Activated T-cell treated with anti-CD3 and anti-CD28 coated beads, Interleukin-2, amount 50 U/mL, for 4 hours (primary cell): ENCODE measurements at places on chromosomes 7 and 10. TPM values are rescaled to one million over a fixed set of nuclear protein-coding genes. Genes with fewer than 3 reads are reported as not detected.

DNA sequence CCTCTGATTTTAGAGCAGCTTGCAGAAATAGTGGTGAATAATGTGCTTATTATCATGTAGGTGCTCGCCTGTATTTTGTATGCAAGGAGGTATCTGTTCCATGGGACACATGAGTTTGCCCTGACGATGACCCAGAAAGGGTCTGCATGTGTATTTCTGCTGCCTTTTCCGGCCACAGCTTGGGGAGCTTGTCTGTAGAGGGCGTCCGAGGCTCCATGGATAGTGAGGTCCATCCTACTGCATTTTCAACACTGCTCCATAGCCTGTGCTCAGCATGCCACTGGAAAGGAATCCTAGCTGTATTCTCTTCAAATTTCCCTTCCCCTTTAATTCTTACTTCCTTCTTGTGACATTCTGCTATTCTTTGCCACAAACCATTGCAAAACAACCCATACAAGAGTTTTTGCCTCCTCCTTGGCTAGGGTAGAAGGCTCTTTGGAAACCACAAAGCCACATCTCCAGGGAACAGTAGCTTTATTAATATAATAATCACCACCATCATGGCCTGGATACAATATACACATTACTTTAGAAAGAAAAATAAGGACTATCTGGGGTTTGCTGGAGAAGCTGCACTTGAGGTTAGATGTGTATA is 127.7 kb downstream of the DYNC1I1 start:
- no peak for DNase-seq

DNA sequence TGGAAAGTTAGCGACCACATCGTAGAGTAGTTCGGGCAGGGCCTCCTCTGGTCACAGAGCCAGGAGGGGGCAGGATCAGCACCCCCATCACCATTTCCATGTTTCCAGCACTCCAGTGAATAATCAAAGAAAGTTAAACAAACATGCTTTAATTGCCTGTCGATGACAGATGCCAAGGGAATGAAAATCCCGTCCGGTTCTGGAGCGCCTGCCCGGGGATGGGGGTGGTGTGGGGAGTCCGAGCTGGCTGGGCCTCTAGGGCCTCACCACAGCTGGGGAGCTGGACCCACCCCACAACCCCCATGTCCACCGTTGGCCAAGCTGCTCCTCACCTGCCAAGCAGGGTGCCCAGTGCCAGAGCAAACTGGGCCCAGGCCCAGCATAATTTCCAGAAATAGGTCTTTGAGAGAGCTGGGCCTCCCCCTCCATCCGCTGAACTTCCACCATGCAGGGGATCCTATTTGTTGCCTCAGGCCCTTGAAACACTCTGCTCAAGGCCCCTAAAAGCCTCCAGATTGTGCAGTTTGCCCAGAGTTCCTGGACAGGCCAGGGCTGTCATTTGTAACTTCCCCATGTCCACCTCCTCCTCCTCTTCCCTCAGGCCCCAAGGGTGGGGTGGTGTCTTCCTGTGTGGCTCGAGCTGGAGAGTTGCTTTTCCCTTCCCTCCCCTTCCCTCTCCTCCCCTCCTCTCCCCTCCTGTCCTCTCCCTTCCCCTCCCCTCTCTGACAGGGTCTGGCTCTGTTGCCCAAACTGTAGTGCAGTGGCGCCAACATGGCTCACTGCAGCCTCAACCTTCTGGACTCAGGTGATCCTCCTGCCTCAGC is 101.0 kb downstream of the MYL10 start:
- no peak for DNase-seq

- no peak for DNase-seq
Observed at GRCh38 chr10:77448226-77448625, 189.4 kb downstream of the KCNMA1 start.

GRCh38 chr7:73446682-73447081 is 13.1 kb downstream of the FZD9 start:
- no peak for DNase-seq

DNA sequence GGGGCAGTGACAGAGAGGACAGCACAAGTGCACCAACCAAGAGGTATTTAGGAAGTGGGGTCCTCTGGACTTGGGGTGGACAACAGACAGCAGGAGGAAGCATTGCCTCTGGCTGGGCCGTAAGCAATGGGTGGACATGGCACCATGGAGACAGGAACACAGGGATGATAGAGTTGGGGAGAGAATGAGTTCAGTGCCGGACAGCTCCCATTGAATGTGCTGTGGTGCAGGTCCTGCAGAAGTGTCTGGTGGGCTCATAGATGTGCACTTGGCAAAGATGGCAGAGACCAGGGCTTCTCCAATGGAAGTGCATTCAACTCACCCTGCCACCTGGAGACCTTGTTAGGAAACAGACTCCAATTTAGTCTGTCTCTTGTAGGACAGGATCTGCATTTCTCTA is 341.5 kb upstream of the ZMIZ1 start:
- no peak for DNase-seq

DNA sequence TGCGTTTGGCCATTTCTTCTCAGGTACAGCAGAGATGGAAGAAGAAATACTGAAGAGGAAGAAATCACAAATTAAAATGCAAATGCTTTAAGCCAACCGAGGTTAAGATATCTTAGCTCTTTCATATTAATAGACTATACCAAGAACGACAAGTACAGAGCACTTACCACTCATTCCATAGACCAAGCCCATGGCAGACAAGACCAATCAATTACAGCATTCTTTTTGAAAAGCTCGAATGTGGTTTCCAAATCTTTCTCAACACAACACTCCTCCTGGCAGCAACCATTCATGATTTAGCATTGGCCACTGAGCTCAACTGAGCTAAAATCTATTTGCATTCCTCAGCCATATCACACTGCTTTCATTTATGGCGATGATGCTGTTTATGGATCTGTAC is 2.7 kb downstream of the ASAH2 start:
- DNase-seq: no peak

DNA sequence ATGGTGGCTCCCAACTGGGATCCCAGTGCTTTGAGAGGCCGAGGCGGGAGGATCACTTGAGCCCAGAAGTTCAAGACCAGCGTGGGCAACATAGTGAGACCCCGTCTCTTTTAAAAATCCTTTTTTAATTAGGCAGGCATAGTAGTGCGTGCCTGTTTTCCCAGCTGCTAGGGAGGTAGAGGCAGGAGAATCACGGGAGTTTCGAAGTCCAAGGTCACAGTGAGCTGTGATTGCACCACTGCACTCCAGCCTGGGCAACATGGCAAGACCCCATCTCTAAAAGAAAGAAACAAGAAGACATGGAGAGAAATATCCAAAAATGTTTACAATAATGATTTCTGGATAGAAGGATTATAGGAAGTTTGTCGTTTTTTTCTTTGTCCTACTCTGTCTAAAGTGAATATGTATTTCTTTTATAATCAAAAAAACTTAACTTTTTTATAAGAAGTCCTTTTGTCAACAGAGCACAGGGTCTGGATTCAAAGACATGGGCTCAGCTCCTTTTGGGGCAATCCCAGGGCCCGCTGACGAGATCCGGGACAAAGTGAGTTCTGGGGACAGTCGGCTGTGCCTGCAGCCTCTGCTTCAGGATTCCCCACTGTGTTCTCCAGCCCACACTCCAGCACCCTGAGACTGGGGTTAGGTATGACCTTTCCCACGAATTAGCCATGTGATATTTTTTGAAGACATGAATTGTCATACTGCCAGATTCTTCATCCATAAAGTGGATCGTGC is 45.6 kb downstream of the PDGFA start:
- no peak for DNase-seq

GRCh38 chr7:32072397-32072796 is 2.2 kb upstream of the PDE1C start:
- DNase-seq: no peak

- DNase-seq: no peak
Observed at GRCh38 chr10:75049316-75050148, 61.9 kb upstream of the SAMD8 start.

- DNase-seq: no peak
Observed at GRCh38 chr10:31362023-31362641, 43.1 kb downstream of the ZEB1 start.

DNA sequence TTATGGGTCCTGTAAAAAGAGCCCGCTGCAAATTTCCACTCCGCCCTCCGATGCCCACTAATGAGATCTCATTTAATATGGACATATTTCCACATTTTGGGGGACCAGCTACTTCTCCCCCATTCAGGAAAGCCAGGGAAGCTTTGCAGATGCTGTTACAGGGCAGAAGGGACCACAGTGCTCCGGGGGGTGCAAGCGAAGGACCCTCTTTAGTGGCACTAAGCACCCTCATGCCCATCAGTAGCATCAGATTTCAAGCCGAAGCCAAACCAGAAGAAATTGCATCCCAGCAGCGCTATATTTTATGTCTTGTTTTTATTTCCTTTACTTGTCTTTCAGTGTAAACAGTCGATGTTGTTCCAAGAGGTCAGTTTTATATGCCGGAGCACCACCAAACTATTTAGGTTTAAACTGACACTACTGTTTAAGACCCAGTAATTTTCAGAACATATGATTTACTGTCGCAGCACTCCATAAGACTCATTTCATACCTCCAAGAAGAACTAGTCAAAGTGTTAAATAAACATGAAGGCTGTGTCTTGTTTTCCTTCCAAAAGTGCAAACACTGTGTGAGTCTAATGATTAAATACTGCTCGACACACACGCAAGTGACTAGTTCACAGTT is 122.2 kb upstream of the MGMT start:
- DNase-seq: no peak

GRCh38 chr7:47218378-47219176 is 363.3 kb downstream of the TNS3 start:
- DNase-seq: no peak

- peak; percentile 15 for DNase-seq
Observed at GRCh38 chr10:122142641-122143237, 128.4 kb upstream of the BTBD16 start.

DNA sequence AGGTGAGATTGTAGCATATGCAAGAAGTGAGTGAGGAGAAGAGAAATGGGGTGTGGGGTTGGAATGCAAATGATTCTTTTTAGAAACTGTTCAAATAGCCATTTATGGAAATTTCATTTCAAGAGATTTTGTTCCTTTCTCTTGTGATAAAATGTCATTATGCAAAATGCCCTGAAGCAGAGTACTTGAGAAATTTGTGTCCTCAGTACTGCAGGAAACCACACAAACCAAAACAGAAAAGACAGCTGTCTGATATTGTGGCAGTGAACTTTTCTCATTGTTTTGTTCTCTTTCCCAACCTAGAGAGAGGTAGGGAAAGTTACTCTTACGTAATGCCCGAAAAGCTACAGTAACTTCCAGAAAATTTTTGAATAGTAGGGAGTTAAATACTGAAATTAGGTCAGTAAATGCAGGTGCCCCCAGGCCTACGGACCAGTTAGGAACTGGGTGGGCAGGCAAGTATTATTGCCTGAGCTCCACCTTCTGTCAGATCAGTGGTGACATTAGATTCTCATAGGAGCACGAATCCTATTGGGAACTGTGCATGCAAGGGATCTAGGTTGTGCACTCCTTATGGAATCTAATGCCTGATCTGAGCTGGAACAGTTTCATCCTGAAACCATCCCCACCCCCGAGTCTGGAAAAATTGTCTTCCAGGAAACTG is 34.0 kb downstream of the DLD start:
- DNase-seq: no peak

GRCh38 chr10:112969542-112969941 is 19.5 kb downstream of the TCF7L2 start:
- no peak for DNase-seq

GRCh38 chr7:24059775-24060174 is 224.2 kb upstream of the NPY start:
- DNase-seq: no peak

GRCh38 chr10:6058682-6059475 is 3.3 kb downstream of the IL2RA start:
- no peak for DNase-seq

GRCh38 chr10:1564791-1565190 is 172.5 kb downstream of the ADARB2 start:
- DNase-seq: no peak

DNA sequence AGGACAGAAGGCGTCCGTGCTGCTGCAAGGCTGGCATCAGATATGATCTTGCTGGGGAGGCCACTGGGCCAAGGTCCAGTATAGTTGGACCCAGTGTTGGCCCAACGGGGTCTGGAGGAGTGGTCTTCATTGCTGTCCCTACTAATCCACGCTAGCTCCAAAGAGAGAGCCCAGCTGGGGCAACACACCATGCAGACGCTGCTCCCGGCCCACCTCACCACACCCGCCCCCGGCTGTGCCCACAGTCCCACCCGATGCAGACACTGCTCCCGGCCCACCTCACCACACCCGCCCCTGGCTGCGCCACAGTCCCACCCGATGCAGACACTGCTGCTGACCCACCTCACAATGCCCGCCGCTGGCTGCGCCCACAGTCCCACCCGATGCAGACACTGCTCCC is 121.5 kb downstream of the VIPR2 start:
- no peak for DNase-seq

GRCh38 chr10:58851606-58852005 is 324.8 kb upstream of the PHYHIPL start:
- DNase-seq: no peak

Gene CHAT
- not detected for total RNA-seq

Gene OPN1SW
- total RNA-seq: not detected

Gene TMEM130
- not detected for total RNA-seq

Gene SYPL1
- total RNA-seq: 21.5 TPM

Gene STEAP4
- total RNA-seq: 0.05 TPM

Gene CD36
- 0.87 TPM for total RNA-seq

Gene RASA4
- 47.4 TPM for total RNA-seq

Gene GIMAP1
- 2.1 TPM for total RNA-seq

Gene FAM13C
- not detected for total RNA-seq

Gene PLXDC2
- total RNA-seq: 0.08 TPM

Gene PARD3
- total RNA-seq: 0.37 TPM

Gene EVX1
- not detected for total RNA-seq

Gene WEE2
- total RNA-seq: not detected

Gene SPDYE2B
- total RNA-seq: not detected
